ENCODE measurements at places on chromosomes 7 and 10.

- DNase-seq = no peak
Measured at GRCh38 chr10:114815791-114816190, 5.8 kb upstream of the FHIP2A start.

DNA sequence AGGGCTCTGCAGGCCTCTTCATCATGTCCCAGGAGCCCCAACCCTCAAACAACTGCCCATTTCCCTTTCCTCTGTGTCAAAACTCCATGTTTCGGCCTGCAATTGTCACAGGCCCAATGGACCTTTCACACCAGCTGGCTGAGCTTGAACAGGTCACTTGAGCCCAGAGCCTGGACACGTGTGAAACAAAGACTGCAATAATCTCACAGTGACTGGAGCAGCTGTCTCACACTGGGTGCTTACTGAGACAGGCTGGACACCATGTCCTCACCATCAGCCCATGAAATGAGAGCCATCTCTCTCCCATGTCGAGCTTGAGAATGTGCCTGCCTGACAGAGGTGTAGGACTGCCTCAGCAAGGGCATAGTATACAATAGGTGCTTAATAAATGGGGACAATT, 19.5 kb upstream of the EIF5AL1 start:
- DNase-seq = no peak

DNA sequence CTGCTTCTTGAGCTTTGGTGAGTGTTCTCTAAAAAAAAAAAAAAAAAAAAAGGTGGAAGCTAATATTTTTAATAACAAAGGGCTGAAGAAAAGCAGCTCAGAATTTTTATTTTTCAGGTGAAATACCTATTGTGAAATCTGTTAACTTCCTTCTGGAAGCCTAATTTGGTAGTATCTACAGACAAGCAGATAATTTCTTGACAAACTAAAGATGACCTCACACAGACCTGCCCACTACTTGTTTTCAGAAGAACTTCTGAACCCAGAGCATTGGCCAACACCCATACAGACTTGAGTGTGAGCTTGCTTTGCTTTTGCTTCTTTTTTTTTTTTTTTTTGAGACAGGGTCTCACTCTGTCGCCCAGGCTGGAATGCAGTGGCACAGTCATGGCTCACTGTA, 31.2 kb downstream of the LRRC4 start:
- DNase-seq = no peak

DNA sequence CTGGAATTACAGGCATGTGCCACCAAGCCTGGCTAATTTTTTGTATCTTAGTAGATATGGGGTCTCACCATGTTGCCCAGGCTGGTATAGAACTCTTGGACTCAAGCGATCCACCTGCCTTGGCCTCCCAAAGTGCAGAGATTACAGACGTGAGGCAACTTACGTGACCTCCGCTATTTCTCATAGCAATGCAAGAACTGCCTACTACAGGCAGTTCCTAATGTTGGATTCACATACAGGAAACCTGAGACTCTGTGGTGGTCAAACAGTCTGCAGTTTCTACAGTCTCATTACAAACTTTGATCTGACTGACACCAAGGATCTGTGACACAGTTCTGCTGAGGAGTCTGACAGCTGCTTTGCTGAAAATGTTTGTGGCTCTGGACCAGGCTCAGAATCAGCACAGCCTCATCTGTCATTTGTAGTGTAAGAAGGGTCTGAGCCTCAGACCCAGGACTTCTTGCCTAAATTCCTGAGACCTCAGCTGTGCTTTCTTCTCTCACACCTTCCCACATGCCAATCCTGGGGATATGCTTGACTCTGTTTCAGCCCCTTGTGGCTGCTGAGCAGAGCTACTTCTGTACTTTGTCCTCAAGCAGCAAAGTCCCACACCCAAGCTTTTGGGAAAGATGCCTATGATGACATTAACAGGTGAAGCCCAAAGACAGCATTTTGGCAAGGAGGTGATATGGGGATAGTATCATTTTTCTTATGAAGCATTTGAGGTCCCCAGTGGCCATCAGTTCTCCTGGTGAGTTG, 48.0 kb upstream of the CYP2C9 start:
- DNase-seq = no peak

DNA sequence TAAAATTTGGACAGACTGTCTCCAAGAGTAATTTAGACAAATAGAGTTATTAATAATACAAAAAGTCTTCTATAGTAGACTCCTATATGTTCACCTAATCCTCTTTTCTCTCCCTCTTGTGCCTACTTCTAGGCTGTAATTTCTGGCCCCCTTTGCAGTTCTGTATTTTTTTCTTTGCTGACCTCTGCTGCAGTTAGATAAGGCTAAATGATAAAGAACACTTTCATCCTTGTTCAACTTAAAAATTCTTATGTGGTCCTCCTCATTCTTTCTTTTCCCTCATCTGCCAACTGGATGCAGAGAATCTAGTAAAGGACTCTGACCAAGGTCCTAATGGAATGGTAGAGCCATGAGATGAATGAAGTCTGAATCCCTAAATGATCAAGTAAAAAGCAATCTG, 20.1 kb downstream of the GLCCI1 start:
- no peak for DNase-seq

- DNase-seq = peak; percentile 97
Measured at GRCh38 chr10:37976091-37976879, at the start of gene ZNF25. Gene ZNF25 (minus strand): TSS chr10:37976647. CDS start chr10:37971722, 4,925 bp downstream.

DNA sequence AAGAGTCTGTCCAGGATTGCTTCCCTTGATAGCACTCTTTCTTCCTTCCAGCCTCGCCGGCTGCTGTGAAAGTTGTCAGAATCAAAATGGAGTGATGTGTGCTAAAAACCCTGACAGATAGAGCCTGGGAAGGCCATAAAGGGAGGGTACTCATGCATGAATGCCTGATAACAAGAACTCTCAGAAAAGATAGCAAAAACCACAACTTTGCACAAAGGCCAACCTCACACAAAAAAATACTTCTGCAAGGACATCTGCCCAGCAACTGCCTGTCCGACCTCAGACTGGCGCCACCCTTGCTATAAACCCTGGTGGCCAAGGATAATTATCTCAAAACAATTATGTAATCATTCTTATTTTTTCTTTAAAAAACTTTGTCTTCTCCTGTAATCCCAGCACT, 133.2 kb upstream of the SVIL start:
- no peak for DNase-seq

GRCh38 chr10:51462076-51462779, 237.2 kb downstream of the CSTF2T start:
- DNase-seq = no peak

DNA sequence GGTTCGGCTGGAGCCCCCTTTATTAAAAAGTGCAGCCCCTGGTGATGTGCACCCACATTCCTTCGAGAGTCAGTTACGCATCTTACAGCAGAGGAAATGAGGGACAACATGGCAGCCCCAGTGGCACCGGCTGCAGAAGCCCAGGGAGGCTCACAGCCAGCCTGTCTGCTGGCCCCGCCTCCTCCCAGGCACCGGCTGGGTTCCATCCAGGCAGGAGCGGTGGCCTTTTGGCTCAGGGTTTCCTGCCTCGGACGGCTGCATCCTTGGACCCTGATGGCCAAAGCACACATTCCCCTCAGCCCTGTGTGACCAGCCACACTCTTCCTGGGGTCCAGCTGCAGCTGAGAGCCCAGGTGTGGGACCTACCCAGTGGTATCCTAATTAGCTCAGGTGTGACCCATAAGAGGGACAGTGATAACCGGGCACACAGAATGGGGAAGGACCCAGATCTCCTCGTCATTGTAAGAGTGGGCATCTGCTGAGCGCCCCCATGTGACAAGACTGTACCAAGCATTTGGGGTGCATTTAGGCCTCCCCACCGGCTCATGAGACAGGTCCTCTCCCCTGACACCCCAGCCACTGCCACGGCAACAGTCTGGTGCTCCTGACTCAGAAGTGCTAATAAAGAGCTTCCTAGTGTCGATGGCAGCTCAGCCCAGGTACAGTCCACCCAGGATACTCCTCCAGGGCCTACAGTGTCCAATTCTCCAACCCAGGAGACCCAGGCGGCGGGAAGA, 63.3 kb upstream of the CHST15 start:
- DNase-seq = no peak

DNA sequence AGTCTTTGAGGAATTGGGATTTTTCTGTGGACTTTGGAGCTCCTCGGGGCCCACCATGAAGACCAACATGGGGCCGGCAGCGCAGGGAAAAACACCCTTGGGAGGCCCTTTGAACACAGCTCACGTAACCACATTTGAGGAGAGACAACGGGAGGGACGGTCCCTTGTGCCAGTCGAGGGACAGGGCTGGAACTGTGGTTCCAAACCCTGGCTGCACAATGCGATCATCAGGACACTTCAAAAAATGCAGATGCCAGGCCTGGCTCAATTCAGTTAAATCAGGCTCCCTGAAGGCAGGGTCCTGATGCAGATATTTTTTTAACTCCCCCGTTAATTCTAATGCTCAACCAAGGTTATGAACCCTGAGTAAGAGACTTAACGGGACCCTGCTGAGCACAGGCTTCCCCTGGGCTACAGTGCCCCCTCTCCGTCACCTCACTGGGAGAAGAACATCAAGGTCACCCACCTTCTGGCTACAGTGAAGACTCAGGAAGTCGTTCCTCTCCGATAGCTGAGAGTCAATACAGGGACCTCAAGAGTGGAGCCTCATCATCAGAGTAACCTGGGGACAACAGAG, 30.4 kb downstream of the LYZL1 start:
- no peak for DNase-seq

DNA sequence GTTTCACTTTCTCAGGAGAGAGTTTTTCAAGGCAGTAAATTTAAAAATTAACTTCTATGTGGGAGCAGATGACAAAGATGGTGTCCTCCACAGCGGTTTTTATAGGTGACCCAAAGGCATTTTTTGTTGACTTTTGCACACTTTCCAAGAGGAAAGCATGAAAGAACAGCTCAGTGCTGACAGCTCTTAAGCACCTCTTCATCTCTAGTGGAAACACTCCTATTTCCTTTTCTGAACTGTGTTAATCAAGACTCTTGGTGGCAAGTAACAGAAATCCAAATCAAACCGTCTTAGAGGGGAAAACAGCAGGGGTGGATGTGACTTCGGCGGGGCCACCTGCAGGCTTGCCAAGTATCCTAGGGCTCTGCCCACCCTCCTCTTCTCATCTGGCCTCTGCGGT, 71.8 kb upstream of the GATA3 start:
- DNase-seq = no peak

- no peak for DNase-seq
Measured at GRCh38 chr10:122112625-122113160, 123.7 kb downstream of the TACC2 start.

- no peak for DNase-seq
Measured at GRCh38 chr7:2812114-2812487, 32.0 kb downstream of the GNA12 start.

GRCh38 chr7:43481902-43482678, 100.8 kb upstream of the STK17A start:
- no peak for DNase-seq

GRCh38 chr10:53007527-53007842, 234.9 kb upstream of the MBL2 start:
- DNase-seq = no peak

DNA sequence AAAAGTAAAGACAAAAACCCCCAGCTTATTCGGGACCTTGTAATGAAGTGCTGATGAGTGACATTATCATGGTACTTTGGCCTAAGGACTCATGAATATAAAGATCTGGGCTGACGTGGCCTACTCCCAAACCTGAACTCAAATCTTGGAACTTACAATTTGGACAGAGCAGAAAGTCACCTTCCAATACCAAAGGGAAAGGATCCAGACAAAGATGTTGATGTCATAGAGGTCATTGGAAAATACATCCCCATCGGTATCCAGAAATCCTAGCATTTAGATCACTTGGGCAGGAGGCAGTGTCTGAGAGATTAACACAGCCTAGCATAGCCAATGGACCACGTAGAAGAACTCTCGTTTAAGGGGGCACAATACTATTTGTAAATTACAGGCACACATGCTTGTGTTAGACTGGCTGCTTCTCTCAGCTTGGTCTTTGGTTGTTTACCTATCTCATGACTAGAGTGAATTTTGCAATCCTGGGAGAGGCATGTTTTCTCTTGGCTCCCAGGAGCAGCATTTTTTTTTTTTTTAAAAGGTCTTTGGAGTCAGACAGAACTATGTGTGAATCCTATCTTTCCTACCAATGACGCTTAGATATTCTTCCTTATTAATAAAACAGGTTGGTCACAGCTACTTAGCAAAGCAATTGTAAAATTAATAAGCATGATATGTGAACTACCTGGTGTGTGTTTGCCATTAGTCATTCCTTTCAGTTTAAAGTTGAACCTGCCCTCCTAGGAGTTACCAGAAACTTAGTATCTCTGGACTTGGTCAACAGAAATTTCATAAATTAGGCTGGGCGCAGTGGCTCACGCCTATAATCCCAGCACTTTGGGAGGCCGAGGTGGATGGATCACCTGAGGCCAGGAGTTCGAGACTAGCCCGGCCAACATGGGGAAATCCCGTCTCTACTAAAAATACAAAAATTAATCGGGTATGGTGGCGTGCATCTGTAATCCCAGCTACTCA, 27.8 kb upstream of the MRPS33 start:
- DNase-seq = no peak

- no peak for DNase-seq
Measured at GRCh38 chr7:13132314-13132713, 444.9 kb downstream of the ARL4A start.

GRCh38 chr7:12056381-12056780, 154.7 kb upstream of the TMEM106B start:
- DNase-seq = no peak

GRCh38 chr7:104093127-104093526, 103.7 kb upstream of the RELN start:
- DNase-seq = no peak

- no peak for DNase-seq
Measured at GRCh38 chr10:119275085-119275484, 67.7 kb downstream of the GRK5 start.

GRCh38 chr7:132739271-132739955, 163.1 kb upstream of the PLXNA4 start:
- no peak for DNase-seq

DNA sequence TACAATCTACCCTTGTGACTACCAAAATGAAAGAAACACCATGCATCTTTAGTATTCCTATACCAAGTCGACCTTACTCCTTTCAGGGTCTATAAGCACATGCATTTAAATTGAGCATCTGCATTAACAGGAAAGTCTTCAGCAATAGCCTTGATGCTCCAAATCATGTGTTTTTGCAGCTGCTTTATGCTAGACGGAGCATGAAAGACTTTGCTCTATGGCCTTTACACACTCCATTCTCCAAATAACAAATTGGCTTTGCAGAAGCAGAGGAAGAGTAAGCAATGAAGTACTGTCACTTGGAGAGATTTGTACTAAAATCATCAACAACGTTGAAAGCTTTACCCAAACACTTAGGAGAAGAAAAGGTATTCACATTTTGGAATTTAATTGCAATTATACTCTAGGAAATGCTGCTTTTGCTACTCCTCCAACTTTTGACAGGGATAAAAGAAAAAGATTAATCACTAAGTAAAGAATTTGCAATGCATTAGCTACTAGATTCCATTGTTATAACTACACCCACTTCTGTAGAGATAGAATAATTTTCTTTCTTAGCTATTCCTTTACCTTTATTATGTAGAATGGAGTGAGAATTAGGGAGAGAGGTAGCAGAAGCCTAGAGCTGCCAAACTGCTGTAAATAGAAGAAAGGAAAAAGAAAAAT, 131.8 kb downstream of the SEMA3E start:
- no peak for DNase-seq

GRCh38 chr7:139647085-139647484, 123.6 kb downstream of the CLEC2L start:
- DNase-seq = no peak

All from stimulated activated CD8-positive, alpha-beta memory T cell treated with anti-CD3 and anti-CD28 coated beads, Interleukin-2, amount 100 ng/mL, for 1 hour (primary cell).